ENCODE measurements at places on chromosomes 16 and 17.
A peak's percentile ranks its signal among the peaks of the same experiment; 100 is the strongest.

GRCh38 chr17:1829216-1829591 is 498 bp downstream of the SMYD4 start:
- DNase-seq, result no peak

DNA sequence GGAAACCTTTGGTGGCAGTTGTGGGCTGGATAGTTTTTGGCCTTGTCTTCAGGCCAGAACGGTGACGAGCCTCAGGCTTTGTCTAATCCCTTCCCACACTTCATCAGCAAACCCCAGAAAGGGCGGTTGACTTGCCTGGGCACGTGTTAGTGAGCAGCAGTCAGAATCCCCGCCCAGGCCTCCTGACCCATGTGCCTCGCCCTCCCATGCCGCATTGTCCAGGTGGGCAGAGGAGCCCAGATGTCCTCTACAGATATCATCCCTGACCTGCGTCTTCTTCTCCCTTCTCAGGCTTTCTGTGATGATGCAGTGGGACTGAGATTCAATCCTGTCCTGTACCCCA is 82.5 kb downstream of the OR1D5 start:
- no peak for DNase-seq

- no peak for DNase-seq
These were observed 7.7 kb upstream of the MPRIP start for GRCh38 chr17:17034496-17035075.

DNA sequence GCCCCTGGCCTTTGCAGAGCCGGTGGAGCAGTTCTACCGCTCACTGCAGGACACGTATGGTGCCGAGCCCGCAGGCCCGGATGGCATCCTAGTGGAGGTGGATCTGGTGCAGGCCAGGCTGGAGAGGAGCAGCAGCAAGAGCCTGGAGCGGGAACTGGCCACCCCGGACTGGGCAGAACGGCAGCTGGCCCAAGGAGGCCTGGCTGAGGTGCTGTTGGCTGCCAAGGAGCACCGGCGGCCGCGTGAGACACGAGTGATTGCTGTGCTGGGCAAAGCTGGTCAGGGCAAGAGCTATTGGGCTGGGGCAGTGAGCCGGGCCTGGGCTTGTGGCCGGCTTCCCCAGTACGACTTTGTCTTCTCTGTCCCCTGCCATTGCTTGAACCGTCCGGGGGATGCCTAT is 29.5 kb downstream of the CIITA start:
- no peak for DNase-seq

GRCh38 chr16:82033683-82034300 is 1.3 kb upstream of the HSD17B2 start:
- DNase-seq, result no peak

DNA sequence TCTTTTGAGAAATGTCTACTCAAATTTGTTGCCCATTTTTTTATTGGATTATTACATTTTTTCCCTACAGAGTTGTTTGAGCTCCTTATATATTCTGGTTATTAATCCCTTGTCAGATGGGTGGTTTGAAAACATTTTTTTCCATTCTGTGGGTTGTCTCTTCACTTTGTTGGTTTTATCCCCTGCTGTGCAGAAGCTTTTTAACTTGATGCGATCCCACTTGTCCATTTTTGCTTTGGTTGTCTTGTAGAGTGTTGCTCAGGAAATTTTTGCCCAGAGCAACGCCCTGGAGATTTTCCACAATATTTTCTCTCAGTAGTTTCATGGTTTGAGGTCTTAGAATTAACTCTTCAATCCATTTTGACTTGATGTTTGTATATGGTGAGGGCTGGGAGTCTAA is 592.8 kb upstream of the GOT2 start:
- no peak for DNase-seq

DNA sequence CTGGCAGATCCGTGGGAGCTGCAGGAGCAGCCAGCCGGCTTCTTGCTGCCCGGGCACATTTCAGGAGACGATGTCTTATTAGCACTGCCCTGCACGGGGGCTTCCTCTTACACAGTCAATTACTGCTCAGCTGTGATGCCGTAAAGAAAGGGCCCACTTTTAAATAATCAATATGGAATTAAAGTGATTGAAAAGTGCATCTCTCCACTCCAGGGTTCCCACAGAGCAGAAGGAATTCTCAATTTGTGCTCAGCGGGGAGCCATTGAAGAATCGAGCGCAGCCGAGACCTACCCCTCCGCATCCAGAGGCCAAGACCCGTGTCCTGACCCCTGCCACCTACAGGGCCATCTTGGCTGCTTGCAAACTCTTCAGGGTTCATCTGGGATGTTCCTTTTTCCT is 399.4 kb upstream of the C16orf82 start:
- DNase-seq, result no peak

- no peak for DNase-seq
These were observed 17.7 kb downstream of the ITGAL start for GRCh38 chr16:30490210-30490609.

- DNase-seq, result no peak
These were observed 5.2 kb downstream of the MYO1D start for GRCh38 chr17:32871746-32872145.

DNA sequence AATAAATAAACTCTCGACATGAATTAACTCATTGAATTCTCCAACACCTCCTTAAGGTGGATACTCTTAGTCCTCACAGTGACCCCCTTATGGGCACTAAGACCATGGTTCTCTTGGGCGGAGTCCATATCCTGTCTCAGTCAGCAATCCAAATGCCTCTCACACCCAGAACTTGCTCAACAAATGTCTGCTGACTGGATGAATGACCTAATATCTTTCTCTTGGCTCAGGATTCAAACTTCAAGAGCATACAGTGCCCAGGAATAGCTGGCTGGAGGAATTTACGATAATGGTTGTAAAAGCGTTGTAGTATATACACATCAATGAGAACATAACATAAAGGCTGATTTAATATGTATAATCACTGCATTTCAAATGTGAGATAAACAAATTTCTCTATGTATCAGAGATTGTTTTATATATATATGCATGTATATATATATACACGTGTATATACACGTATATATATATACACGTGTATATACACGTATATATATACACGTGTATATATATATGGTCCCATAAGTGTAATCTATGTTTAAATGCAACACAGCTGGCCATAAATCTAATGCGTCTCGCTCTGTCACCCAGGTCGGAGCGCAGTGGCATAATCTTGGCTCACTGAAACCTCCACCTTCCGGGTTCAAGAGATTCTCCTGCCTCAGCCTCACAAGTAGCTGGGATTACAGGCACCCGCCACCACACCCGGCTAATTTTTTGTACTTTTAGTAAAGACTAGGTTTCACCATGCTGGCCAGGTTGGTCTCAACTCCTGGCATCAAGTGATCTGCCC is 6.5 kb upstream of the UBB start:
- DNase-seq, result no peak

- no peak for DNase-seq
These were observed 18.1 kb downstream of the SDK2 start for GRCh38 chr17:73625991-73626673.

GRCh38 chr17:4161192-4161966 is 18.4 kb downstream of the CYB5D2 start:
- DNase-seq, result peak; percentile 38

DNA sequence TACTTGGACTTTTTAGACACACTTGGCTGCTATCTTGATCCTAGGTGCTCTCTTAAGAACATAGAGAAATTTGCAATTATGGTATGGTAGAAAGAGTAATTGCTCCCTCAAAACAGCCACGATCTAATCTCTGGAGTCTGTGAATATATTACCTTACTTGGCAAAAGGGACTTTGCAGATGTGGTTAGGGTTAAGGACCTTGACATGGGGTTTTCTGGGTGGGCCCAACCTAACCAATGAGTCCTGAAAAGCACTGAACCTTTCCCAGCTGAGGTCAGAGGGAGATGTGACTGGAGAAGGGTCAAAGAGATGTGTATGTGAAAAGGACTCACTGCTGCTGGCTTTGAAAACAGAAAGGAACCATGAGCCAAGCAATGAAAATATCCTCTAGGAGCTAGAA is 26.7 kb upstream of the MED13 start:
- no peak for DNase-seq

DNA sequence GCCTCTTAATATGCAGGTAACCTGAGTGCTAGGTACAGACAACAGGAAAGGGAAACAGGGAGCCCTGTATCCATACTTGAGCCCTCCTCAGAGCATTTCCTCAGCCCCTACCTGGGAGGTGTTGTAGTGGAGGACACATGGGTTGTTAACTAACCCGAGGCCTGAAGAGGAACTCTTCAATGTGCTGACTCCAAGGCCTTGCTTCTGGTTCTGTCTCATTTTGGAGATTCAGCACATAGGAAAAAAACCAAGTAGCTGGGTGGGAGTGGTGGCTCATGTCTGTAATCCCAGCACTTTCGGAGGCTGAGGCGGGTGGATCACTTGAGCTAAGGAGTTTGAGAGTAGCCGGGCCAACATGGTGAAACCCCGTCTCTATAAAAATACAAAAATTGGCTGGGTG is 24.8 kb downstream of the SNX11 start:
- DNase-seq, result no peak

DNA sequence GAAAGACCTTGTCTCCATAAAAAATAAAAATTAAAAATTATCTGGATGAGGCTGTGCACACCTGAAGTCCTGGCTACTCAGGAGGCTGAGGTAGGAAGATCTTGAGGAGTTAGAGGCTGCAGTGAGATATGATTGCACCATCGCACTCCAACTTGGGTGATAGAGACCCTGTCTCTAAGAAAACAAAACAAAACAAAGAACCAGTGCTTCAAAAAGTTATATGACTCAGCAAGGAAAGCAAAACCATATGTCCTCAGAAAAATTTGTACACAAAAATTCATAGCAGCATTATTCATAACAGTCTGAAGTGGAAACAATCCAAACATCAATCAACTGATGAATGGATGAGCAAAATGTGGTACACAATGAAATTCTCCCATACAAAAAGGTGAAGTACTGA is 48.9 kb downstream of the SLFN5 start:
- DNase-seq, result no peak

DNA sequence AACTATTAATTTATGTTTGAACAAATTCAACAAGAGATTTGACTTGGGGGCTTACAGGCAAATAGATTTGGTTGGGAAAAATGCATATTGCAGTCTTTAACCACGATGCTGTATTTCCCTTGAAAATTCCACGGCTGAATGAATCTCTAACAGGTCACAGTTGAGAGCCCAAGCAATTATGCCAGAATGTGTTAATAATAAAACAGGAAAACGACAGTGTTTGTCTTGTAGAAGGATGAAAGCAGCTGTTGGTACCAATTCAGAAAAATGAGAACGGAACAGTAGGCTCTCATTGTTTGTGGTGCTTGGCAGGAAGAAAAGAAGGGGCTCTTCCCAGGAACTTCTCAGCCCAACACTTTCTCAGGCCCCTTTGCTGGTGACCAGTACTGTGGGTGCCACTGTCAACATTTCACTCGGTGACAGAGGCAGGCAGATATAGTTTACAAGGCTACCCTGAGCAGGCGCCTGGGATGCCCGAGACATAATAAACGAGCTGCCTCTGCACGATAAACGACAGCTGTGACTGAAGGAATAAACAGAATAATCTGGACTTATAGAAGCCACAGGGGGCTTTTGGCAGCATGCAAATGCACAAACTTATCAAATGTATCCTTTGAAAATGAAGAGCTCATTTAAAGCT is 387.1 kb downstream of the HS3ST4 start:
- DNase-seq, result no peak

- peak; percentile 96 for DNase-seq
These were observed at the start of gene RHBDF2 for GRCh38 chr17:76501018-76501826. RHBDF2 (minus strand) TSS chr17:76501423; CDS start chr17:76481524, 19,899 bp downstream.

GRCh38 chr17:40352237-40352778 is 12.2 kb downstream of the GJD3 start:
- DNase-seq, result no peak

DNA sequence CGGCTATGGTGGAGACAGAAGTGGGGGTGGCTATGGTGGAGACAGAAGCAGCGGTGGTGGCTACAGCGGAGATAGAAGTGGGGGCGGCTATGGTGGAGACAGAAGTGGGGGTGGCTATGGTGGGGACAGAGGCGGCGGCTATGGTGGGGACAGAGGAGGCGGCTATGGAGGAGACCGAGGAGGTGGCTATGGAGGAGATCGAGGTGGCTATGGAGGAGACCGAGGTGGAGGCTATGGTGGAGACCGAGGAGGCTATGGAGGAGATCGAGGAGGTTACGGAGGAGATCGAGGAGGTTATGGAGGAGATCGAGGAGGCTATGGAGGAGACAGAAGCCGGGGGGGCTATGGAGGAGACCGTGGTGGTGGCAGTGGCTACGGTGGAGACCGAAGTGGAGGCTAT is 24.1 kb downstream of the HEATR9 start:
- no peak for DNase-seq

GRCh38 chr16:17027488-17028129 is 443.2 kb downstream of the XYLT1 start:
- no peak for DNase-seq

DNA sequence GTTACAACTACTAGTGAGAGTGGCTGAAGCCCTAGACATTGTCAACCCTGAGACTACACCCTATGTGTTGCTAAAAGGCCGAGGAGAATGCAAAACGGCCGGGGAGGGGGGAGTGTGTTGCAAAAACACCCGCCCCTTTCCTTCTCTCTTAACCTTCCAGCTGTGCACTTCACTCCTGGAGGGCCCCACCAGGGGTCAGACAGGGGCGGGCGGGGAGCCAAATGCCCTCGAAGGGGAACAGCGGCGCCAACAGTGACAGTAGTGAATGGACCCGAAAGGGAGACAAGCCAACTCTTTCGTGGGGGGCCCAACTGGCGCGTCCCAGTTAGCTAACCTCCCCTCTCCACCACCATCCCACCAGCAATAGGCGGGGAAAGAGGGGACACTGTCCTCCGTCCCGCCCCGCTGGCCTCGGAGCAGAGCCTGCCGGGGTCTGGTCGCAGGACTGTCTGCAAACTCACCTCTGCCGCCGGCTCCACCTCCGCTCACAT is 352 bp downstream of the MARF1 start:
- DNase-seq, result peak; percentile 64

GRCh38 chr16:27841061-27841801 is 222.3 kb downstream of the GSG1L start:
- no peak for DNase-seq

GRCh38 chr16:87330646-87331045 is 13.5 kb upstream of the C16orf95 start:
- DNase-seq, result no peak

DNA sequence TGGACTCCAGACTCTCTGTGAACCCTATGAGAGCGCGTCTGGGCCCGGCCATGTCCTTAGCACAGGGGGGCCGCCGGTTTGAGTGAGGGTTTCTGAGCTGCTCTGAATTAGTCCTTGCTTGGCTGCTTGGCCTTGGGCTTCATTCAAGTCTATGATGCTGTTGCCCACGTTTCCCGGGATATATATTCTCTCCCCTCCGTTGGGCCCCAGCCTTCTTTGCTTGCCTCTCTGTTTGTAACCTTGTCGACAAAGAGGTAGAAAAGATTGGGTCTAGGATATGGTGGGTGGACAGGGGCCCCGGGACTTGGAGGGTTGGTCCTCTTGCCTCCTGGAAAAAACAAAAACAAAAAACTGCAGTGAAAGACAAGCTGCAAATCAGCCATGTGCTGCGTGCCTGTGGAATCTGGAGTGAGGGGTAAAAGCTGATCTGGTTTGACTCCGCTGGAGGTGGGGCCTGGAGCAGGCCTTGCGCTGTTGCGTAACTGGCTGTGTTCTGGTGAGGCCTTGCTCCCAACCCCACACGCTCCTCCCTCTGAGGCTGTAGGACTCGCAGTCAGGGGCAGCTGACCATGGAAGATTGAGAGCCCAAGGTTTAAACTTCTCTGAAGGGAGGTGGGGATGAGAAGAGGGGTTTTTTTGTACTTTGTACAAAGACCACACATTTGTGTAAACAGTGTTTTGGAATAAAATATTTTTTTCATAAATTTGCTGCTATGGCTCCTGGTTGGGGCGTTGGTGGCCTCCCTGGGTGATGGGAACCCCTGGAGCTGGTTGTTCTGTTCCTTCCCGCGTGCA is 23.1 kb downstream of the STAT5A start:
- DNase-seq, result no peak
